ENCODE measurements at places on chromosomes 12 and 14.

DNA sequence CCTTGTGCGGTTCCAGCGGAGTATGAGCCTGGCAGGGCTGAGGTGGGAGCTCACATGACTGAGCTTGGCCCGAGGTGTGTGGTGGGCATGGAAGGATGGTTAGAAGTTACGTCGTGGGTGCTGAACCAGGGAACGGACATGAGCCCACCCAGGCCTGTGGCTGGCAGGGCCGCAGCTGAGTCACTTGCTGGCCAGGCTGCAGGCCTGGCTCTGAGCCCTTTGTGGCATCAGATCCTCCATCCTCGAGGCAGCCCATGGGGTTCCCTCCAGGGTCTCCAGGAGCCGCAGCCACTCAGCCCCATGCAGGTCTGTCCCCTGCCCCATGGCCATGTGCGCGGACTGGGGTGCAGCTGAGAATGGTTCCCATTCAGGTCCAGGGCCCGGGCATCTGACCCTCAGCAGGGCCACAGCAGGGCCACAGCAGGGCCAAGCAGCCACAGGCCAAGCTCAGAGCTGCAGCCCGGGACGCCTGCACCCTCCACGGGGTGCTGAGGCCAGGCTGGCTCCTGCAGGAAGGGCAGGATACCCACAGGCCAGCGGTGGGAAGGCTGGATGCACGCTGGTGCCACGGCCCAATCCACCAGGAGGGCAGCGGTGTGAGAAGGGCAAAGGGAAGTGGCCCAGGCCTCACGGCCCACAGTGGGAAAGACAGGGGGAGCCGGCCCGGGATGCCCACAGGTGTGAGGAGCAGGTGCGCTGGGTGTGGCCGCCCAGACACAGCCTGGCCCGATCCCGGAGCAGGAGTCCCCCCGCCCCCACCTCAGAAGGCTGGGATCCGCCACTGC lies 26.3 kb upstream of the ULK1 start:
- DNase-seq, result no peak

GRCh38 chr14:77055306-77055705 lies 26.8 kb upstream of the IRF2BPL start:
- DNase-seq, result no peak

GRCh38 chr12:5163661-5164060 lies 120.0 kb downstream of the KCNA5 start:
- DNase-seq, result peak; percentile 55

GRCh38 chr12:124441443-124442194 lies 125.8 kb downstream of the NCOR2 start:
- DNase-seq, result peak; percentile 85

DNA sequence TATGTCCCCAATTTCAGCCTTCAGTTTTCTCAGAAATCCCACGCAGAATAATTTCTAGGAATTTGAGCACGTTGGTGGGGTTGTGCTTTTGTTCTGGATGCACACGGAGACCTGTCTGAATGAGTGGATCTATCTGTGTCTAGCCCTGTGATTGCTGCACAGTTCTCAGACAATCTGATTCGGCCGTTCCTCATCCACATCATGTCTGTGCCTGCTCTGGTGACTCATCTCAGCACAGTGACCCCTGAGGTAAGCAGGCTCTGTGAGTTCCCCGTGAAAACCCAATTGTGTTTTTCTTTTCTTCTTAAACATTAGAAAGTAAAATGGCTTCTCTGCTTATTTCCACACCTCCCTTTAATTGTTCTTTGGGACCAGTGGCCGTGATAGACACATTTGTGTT lies 20.2 kb downstream of the UBE3B start:
- peak; percentile 95 for DNase-seq

DNA sequence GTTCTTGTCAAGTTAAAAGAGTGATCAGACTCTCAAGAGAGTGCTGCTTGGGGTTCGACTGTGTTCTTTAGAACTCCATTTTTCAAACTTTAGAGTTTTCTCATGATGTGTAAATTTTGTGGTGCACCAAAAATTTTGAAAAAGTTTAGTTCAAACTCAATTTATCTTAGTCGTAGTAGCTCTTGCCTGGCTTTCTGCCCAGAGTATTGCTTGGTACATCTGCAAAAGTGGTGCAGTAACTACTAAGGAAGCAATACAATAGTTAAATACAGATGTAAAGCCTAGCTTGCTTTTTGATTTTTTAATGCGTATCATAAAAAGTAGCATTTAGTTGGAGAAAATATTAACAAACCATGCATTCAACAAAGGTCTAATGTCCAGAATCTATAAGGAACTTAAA lies 9.5 kb upstream of the CCDC91 start:
- no peak for DNase-seq

GRCh38 chr12:76777765-76778216 lies 13.9 kb downstream of the ZDHHC17 start:
- DNase-seq, result no peak

DNA sequence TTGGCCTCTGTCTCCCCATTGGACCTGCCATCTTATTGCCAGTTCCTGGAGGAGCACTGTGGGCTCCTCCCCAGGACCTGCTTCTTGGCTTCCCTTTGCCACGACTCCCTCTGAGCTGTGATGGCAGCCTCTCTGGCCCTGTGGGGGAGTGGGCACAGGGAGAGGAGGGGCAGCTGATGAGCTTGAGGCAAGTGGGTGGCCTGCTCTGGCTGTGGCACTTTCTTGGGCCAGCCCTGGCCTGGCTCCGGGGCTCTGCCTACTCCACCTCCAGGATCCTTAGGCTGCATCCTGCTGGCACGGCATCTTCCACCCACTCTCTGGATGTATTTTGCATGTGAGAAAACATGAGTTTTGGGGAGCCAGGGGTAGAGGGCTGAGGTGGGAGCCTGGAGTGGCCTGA lies 32.6 kb upstream of the MUCL1 start:
- no peak for DNase-seq

- no peak for DNase-seq
Observed at GRCh38 chr12:4417455-4417854, 28.2 kb downstream of the FGF6 start.

DNA sequence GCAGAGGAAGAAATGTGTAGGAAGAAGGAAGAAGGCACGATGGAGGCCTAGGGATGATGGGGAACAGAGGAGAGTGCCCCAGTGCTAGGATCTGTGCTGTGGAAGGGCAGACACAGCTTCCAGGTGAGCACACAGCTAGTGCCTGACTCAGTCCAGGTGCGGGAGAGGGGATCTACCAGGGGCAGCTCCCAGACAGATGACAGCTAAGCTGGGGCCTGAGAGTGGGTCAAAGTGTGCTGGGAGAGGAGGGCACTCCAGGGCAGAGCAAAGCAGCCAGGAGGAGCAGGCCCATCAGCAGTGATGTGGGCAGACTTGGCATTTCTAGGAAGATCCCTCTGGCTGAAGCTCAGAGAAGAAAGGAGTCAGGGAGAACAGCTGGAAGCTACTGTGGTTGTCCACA lies 36.7 kb downstream of the LRTM2 start:
- no peak for DNase-seq

- DNase-seq, result peak; percentile 93
Observed at GRCh38 chr12:12560587-12561370, 1.9 kb downstream of the DUSP16 start.

GRCh38 chr12:97336900-97337751 lies 125.5 kb upstream of the RMST start:
- DNase-seq, result no peak

GRCh38 chr12:19005257-19005801 lies 124.2 kb upstream of the PLEKHA5 start:
- no peak for DNase-seq

GRCh38 chr14:51554339-51554920 lies 97.3 kb upstream of the FRMD6 start:
- peak; percentile 44 for DNase-seq

- peak; percentile 31 for DNase-seq
Observed at GRCh38 chr12:50482571-50482970, 22.2 kb upstream of the DIP2B start.

- DNase-seq, result no peak
Observed at GRCh38 chr12:54736549-54736948, 88.4 kb upstream of the DCD start.

DNA sequence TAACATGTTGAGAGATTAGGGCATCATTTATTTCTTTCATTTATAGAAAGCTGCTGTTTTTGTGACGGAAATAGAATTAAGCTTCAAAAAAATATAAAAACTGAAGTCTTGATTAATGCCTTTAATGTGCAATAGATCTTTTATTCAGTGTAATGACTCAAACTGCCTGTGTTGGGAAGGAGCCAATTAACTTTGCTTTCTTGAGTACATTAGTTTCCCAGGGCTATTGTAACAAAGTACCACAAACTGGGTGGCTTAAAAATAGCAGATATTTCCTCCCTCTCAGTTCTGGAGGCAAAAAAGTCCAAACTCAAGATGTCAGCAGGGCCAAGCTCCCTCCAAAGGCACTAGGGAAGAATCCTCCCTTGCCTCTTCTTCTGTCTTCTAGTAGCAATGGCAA lies 36.6 kb downstream of the EID3 start:
- no peak for DNase-seq

DNA sequence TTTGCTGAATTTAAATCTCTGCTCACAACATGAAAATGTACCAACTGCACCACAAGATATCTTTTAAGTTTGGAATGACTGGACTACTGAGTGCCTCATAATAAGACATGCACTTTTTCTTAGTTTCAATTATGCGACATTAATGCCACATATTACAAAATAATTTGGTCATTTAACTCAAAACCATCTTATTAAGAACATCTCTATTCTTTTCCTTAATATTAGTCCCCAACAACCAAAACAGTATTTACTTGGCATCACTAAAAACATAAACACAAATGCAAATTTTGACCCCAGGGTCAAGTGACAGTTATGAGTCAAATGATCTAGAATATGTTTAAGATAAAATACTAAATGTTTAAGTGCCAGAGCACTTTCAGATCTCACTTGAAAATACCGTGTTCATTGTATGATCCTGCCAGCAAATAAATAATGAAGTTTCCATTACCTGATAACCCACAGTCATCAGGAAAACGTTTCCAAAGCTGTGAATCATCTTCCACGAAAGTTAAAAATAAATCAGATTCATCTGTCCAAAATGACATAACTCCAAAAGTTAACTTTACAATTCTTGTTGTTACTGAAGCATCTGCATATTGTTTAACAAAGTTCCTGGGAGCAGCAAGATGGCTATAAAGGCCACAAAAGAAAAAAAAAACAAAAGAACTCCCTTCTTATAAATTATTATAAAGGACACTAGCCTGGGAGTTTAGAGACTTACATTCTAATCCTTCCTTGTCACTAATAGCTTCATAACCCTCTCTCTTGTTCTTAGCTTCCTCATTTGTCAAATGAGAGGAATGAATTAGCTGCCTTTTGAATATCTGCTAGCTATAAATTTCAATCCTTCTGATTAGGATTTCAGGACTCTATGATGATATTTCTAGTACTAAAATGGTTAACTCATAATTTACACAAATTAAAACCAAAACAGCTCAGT lies 30.5 kb upstream of the AP4S1 start:
- DNase-seq, result peak; percentile 60

GRCh38 chr12:30753751-30754382 lies 884 bp downstream of the CAPRIN2 start:
- peak; percentile 13 for DNase-seq

GRCh38 chr12:120101182-120101581 lies 15.4 kb downstream of the RAB35 start:
- no peak for DNase-seq

DNA sequence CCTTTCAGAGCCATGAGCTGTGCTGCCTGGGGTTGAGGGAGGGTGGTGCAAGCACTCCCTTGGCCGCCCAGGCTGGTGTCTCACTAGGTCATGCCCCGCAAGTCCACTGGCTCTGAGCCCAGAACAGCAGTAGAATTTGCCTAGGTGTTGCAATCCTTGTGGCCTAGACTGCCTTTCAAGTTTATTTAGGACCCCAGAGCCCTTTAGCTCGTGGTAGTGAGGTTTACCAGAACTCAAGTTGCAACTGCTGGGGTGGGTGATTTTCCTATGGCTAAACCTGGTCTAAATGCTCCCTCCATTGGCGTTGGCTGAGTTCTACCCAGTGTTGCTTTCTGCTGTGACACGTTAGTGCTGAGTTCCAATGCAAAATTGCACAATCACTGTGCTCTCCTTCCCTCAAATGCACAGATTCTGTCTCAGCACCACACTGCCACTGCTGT lies 287.2 kb downstream of the BCAT1 start:
- peak; percentile 52 for DNase-seq

DNA sequence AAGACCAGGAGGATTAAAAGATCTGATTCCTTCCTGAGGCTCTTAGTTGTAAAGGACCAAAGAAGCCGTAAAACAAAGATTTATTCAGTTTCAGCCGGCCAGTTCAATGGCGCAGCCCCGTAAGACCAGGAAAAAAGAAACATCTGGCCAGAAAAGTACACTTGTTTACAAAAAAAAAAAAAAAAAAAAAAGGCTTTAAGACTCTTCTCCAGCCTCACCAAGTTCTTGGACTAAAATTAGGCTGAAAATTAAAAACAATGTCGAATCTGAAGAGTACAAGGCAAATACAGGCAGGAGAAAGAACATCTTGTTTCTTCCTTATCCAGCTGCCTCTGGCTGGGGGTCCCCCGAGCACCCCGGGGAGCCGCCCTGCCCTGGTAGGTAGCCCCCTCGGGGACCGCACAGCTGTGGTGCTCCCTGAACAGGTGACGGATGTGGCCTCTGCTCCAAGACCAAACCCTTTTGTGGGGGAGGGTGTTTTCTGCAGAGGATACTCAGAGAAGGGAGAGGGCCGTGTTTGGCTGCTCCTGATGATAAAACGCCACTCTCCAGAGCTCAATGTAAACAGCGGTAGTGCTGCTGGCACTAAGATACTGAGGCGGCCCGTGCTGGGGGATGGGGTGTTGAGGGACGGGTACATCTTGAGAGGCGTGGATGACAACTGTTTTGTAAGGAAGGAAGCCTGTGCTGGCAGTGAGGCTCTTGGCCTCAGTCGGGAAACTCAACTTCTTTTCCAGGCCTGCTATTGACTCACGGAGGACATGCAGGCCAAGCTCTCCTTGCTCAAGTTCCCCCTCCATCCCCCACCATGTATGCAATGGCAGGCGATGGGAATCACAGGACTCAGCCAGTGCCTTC lies 201.0 kb upstream of the DIO3 start:
- no peak for DNase-seq

GRCh38 chr12:121175383-121176119 lies 34.4 kb upstream of the P2RX4 start:
- DNase-seq, result no peak

DNA sequence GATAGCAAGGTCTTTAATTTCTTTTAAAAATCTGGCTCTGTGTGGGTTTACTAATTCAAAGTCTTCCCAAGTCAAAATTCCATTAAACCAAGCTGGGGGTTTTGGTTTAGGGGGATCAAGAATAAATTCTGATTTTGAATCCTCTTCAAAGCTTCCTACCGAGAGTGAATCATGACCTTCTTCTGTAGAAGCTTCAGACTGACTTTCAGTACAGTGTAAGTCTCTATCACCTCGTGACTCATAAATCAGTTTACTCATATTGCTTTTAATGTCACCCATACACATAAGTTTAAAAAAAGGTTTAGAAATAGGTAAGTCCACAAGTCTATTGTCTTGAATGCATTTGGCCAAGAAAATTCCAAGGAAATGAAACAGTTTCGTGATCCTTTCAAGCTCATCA lies 80.6 kb upstream of the STRN3 start:
- peak; percentile 56 for DNase-seq

- DNase-seq, result no peak
Observed at GRCh38 chr12:103688376-103689063, 101.4 kb downstream of the STAB2 start.
